NCI-H2227 treated with DMSO at 0.1 percent for 48 hours (cell line): ENCODE measurements at places on chromosomes 5 and 9.
A peak's percentile ranks its signal among the peaks of the same experiment; 100 is the strongest.

- no peak for DNase-seq
Observed at GRCh38 chr5:100840789-100841188, 62.3 kb downstream of the ST8SIA4 start.

- DNase-seq: no peak
Observed at GRCh38 chr5:134462047-134462575, 50.4 kb upstream of the CDKN2AIPNL start.

- DNase-seq: no peak
Observed at GRCh38 chr5:12332480-12332879, 428.2 kb upstream of the CTNND2 start.

DNA sequence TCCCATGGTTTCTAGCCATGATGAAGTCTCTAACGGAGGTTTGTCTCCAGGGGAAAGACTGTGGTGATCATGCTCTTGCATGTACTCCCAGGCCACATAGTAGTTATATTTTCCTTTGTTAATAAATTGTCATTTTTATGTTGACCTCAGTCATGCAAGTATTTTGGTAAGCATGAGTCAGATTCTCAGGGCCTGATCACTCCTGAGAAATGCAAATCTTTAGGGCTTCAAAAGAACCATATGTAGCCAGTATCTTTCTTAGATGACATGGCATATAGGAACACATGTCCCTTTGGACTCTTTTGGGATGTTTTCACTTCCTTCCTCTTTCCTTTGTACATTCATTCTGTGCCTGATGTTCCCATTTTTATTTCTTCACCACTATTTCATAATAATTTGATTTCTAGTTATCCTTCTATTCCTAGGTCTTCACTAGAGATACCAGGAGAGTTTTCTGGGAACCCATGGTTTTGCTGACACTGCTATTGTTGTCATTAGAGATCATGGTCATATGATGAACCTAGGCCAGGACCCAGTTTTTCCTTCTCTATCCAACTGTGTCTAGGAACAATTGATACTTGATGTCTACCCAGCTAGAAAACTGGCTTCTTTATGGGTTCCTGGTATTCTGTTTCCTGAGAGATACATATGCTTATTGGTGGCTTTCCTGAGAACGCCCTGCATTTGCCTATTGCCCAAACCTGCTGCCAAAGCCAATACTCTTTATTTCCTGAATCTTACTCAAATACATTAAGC lies 248.1 kb upstream of the NREP start:
- DNase-seq: no peak

DNA sequence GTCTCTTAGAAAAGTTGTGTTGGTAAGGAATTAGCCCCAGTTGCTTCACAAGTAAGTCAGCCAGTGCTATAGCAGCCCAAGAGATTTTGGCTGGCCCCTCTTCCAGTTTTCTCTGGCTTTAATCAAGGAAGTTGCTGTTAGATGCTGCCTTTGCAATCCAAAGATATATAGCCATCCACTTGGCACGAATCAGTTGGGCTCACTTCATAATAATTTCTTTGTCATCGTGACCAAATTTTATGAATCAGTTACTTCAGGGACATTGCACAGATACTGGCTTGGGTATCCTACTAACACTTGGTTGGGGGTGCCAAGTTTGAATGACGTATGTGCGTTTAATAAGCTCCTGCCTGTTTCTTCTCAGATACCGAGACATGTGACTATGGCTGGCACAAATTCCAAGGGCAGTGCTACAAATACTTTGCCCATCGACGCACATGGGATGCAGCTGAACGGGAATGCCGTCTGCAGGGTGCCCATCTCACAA lies 81.5 kb downstream of the VCAN start:
- no peak for DNase-seq

- no peak for DNase-seq
Observed at GRCh38 chr5:178403956-178404600, 171.5 kb upstream of the PHYKPL start.

DNA sequence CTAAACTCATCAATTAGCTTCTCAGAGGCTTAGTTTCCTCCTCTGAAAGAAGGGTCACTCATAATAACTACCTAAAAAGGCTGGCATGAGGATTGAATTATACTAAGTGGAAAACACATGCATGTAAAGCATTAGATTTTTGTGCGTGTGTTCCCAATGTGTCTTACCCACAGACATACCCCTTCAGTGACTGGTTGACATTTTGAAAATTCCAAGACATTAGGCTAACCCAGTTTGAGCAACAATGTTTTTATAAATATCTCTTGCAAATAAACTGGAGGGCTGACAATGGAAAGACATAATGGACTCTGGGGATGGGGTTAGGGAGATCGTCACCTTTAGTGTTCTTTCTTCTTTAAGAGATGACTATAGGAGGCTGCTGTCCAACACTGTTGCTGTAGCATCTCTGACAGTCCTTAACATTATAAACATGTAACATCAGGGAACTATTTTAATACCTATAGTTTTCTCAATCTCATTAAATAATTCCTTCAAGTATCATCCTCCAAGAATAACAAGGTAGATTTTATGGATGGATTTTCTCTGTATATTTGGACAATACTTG lies 24.3 kb downstream of the HMHB1 start:
- no peak for DNase-seq

- no peak for DNase-seq
Observed at GRCh38 chr9:94826044-94826443, 99.5 kb downstream of the AOPEP start.

- peak; percentile 36 for DNase-seq
Observed at GRCh38 chr5:163604013-163604412, 98.6 kb downstream of the MAT2B start.

DNA sequence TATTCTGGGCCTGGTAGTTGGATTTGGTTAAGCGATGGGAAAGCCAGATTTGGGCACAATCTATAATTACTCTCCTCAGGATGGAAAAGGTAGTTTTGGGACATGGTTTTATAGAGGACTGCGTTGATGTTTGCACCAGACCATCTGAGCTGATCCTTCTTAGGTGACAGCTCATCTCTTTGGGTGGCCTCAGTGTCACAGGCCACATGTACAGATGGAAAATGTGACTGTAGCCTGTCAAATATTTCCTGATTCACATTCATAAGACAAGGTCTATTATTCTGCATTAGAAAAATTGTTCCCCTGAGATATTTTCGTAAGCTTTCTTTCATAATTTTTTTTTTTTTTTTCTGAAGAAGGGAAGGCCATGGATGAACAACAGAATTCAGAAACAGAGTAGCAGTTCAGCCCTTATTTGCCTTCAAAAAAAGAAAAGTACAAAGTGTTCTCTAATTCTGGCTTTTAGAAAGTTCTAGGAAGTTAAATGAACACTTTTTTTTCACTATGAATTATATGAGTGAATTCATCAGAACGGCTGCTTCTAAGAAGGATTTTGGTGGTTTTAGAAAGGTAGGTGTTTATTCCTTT lies 81.0 kb downstream of the NNT start:
- no peak for DNase-seq
